ENCODE measurements at places on chromosomes 13 and 19. TPM values are rescaled to one million over a fixed set of nuclear protein-coding genes. Genes with fewer than 3 reads are reported as not detected.

NDUFS7 gene
- 497 TPM for total RNA-seq

KCTD12 gene
- 23.0 TPM for total RNA-seq

PRMT1 gene
- total RNA-seq: 242 TPM

CD79A gene
- total RNA-seq: 0.20 TPM

TMPRSS9 gene
- not detected for total RNA-seq

VAV1 gene
- 1.8 TPM for total RNA-seq

DNA sequence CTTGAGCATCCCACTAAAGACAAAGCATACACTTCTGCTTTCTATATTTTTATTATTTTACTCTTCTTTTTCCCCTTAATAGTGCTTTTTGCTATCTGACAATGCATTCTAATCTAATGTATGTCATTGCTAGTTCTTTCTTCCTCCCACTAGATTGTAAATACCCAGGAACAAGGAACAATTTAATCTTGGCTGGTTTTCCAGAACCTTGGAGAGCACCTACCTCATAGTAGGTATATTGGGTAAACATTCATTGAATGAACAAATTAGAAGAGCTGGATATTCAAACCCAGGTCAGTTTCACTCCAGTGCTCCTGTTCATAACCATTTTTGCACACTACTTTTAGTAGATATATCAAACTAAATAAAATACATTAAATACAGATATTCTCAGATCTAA lies 1617.6 kb upstream of the SLC10A2 start:
- no peaks in the 10 kb centered on the region for H3K36me3 ChIP-seq
- DNase-seq: no peak
- no peaks in the 10 kb centered on the region for H3K4me1 ChIP-seq
- no peak overlapping the region for H3K4me3 ChIP-seq
- H3K27ac ChIP-seq: no peak overlapping the region
- H3K27me3 ChIP-seq: no peaks in the 10 kb centered on the region

DNA sequence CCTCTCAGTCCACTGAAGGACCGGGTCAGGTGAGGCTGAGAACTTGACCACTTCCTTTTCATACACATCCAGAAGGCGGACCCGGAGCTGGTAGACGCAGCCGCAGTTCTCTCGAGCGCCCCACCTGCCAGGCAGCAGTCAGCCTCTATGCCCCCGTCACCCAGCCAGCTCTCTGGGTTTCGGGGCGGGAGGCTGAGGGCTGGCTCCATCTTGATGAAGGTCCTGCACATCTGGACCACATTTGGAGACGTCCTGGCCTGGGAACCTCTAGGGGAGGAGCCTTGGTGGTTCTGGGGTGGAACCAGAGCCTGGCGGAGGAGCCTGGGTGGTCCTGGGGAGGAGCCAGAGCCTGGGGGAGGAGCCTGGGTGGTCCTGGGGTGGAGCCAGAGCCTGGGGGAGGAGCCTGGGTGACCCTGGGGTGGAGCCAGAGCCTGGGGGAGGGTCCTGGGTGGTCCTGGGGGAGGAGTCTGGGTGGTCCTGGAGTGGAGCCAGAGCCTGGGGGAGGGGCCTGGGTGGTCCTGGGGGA lies 14.3 kb downstream of the MRPS12 start:
- no peak overlapping the region for H3K27ac ChIP-seq
- DNase-seq: no peak
- H3K4me1 ChIP-seq: no peaks in the 10 kb centered on the region
- no peaks in the 10 kb centered on the region for H3K36me3 ChIP-seq
- no peaks in the 10 kb centered on the region for H3K27me3 ChIP-seq

DNA sequence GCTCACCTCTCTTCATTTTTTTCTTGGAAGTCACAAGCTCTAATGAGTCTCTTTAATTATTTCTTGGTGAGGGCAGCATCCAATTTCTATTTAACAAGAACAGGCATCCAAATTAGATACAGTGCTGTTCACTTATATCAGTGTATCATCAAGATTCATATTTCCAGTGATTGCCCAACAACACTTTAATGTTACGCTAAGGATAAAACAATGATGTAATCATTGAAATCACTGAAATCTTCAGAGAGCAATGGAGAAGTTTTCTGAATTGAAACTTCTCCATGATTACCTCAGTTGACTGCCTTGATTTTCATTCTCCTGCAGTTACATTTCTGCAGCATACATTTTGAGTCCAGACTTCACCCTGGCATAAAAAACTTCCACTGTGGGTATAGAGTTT lies 17.1 kb upstream of the LRCH1 start:
- no peak overlapping the region for H3K27ac ChIP-seq
- H3K4me3 ChIP-seq: no peak overlapping the region
- H3K4me1 ChIP-seq: no peaks in the 10 kb centered on the region
- H3K36me3 ChIP-seq: no peaks in the 10 kb centered on the region
- no peak for DNase-seq

DNA sequence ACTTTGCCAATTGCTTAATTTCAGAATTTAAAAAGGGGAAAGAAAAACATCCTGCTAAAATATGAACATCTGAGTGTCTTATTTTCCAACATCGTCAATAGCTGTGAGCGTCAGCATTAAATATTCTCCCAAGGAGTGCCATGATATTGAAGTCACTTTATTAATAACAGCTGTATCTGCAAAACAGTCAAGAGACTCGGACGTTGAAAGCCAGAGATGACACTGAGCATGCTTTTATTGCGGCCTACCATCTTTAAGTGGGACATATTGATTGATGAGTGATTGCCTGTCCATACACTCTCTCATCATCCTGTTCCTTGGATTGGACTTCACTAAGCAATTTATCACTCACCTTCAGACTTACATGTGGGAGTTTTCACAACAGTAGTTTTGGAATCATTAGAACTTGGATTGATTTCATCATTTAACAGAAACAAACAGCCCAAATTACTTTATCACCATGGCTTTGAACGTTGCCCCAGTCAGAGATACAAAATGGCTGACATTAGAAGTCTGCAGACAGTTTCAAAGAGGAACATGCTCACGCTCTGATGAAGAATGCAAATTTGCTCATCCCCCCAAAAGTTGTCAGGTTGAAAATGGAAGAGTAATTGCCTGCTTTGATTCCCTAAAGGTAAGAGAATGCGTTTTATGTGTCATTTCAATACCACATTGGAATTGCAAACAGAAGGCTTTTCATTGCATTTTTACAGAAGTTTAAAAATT lies 53.8 kb downstream of the MBNL2 start:
- peaks cover 83% of the 10 kb centered on the region for H3K4me1 ChIP-seq
- H3K27me3 ChIP-seq: no peaks in the 10 kb centered on the region

GRCh38 chr13:42808341-42808940 lies 27.1 kb downstream of the FAM216B start:
- H3K27me3 ChIP-seq: no peaks in the 10 kb centered on the region
- H3K4me1 ChIP-seq: no peaks in the 10 kb centered on the region
- DNase-seq: no peak
- H3K27ac ChIP-seq: no peak overlapping the region
- no peak overlapping the region for H3K4me3 ChIP-seq

GRCh38 chr13:69737129-69737935 lies 370.3 kb upstream of the ATXN8OS start:
- H3K27ac ChIP-seq: no peak overlapping the region
- no peaks in the 10 kb centered on the region for H3K27me3 ChIP-seq
- no peak for DNase-seq
- H3K4me3 ChIP-seq: no peak overlapping the region
- no peaks in the 10 kb centered on the region for H3K36me3 ChIP-seq
- H3K4me1 ChIP-seq: no peaks in the 10 kb centered on the region

DNA sequence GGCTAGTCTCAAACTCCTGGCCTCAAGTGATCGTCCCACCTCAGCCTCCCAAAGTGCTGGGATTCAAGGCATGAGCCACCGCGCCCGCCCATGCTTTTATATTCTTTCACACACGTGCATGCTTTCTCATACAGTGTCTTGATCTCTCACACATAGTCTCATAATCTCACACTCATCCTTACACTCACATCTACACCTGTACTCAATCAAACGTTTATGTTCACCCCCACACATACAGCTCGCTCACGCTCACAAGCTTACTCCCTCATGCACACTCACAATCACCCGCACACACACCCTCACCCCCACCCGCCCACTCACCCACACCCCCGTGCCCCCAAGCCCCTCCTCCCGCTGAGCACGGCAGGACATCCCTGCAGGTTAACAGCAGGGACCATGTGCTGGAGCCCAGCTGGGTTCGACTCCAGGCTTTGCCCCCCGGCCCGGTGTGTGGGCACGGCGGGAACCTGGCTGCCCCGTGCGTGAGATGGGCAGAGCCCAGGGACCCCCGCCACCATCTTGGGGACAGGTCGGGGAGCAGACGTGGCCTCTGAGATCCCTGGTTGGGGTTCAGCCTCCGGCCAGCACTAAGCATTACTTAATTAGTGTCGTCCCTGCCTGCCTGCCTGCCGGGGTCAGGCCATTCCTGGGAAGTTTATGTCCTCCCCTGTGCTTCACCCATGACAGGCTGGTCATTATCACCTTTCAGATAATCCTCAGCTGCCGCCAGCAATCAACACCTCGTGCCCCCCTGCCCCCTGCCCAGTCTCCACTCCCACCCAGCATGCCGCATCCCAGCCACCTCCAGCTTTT lies 11.4 kb downstream of the SBK2 start:
- no peak for DNase-seq
- H3K36me3 ChIP-seq: no peaks in the 10 kb centered on the region
- H3K27me3 ChIP-seq: no peaks in the 10 kb centered on the region
- H3K4me1 ChIP-seq: peaks cover 37% of the 10 kb centered on the region
- peak overlapping the region; percentile 75 for H3K27ac ChIP-seq

DNA sequence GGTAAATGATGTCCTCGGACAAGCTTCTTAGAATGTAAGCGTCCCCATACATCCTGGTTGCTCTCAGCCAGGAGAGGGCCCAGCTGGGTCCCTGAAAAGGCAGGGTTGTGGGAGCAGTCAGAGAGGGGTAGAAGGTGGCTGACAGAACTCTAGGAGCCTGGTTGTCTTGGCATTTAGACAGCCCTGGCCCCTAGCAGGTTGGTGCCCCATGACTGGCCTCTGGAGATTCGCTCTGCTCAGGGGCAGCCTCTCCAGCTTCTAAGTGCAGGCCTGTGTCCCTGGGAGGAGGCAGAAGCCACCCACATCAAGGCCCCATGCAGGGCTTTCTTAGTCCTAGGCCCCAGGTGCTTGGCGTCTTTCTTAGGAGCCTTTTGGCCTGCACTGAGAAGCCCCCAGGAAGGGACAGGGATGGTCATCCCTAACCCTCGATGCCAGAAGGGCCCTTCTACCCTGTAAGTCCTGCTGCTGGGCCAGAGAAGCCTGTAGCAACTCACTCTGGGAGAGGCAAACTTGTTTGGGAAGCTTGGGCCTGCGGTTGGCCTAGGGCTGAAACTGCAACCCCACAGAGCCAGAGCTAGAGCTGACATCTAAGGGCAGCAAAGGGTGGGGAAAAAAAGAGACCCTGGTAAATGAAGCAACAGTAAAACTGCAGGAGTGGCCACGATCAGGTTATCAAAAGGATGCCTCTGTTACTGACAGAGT lies 2.8 kb upstream of the CDX2 start:
- no peak for DNase-seq
- H3K27ac ChIP-seq: no peak overlapping the region
- peaks cover 95% of the 10 kb centered on the region for H3K27me3 ChIP-seq
- H3K36me3 ChIP-seq: no peaks in the 10 kb centered on the region

GRCh38 chr19:3672993-3673392 lies 27.3 kb downstream of the PIP5K1C start:
- peak overlapping the region; percentile 95 for H3K27ac ChIP-seq
- DNase-seq: no peak
- H3K36me3 ChIP-seq: no peaks in the 10 kb centered on the region
- peaks cover 34% of the 10 kb centered on the region for H3K4me1 ChIP-seq
- H3K4me3 ChIP-seq: no peak overlapping the region

DNA sequence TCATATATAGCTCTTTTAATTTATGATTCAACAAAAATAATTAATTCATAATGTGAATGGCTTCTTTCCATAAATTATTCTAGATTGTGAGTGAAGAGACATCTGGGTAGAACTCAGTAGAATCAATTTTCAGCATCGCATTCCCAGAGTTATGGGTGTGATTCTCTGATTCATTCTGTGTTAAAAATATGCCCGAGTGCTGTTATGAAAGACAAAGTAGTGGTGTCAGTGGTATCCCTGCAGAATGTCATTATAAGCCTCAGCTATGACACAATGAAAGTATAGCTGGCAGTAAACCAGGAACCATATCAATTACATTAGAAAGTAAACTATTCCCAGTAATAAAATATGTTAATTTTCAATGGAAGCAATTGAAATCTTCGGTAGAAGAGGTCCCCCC lies 480.5 kb upstream of the SLITRK1 start:
- no peaks in the 10 kb centered on the region for H3K4me1 ChIP-seq
- DNase-seq: no peak
- H3K4me3 ChIP-seq: no peak overlapping the region
- H3K27me3 ChIP-seq: no peaks in the 10 kb centered on the region
- no peaks in the 10 kb centered on the region for H3K36me3 ChIP-seq

DNA sequence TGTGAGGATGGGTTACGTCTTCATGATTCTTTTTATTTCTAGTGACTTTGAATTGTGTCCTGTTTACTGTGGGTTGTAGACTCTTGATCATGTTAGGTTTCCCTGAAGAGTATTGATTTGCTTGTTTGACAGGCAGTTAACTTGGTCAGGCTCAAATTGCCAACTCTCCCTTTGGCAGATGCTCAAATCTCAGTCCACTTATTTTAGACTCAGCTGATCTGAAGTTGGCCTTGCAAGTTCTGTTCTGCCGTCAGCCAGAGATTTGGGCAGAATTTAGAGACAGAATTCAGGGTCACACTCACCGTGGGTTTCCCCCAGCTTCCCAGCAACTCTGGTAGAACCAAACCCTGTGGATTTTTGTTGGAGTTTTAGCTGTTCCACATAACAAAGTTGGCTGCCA lies 71.6 kb upstream of the TEX29 start:
- no peak overlapping the region for H3K4me3 ChIP-seq
- H3K4me1 ChIP-seq: peaks cover 51% of the 10 kb centered on the region
- H3K27me3 ChIP-seq: no peaks in the 10 kb centered on the region
- peaks cover 36% of the 10 kb centered on the region for H3K36me3 ChIP-seq

GRCh38 chr19:48633148-48634035 lies 3.8 kb downstream of the DBP start:
- H3K36me3 ChIP-seq: no peaks in the 10 kb centered on the region
- peak; percentile 58 for DNase-seq
- H3K27me3 ChIP-seq: no peaks in the 10 kb centered on the region
- H3K4me1 ChIP-seq: peaks cover 70% of the 10 kb centered on the region

- peaks cover 15% of the 10 kb centered on the region for H3K27me3 ChIP-seq
- DNase-seq: no peak
- no peak overlapping the region for H3K4me3 ChIP-seq
Measured at GRCh38 chr19:47322058-47322457, 9.9 kb upstream of the C5AR2 start.

- peak overlapping the region; percentile 98 for H3K27ac ChIP-seq
- H3K36me3 ChIP-seq: peaks cover 6% of the 10 kb centered on the region
- H3K4me3 ChIP-seq: peak overlapping the region; percentile 99
- peak; percentile 70 for DNase-seq
- no peaks in the 10 kb centered on the region for H3K27me3 ChIP-seq
Measured at GRCh38 chr19:39410017-39410830, 2.2 kb upstream of the PLEKHG2 start.

- H3K27me3 ChIP-seq: no peaks in the 10 kb centered on the region
- no peak for DNase-seq
- H3K27ac ChIP-seq: no peak overlapping the region
- H3K36me3 ChIP-seq: no peaks in the 10 kb centered on the region
Measured at GRCh38 chr13:97944396-97945029, 9.0 kb upstream of the IPO5 start.

- no peak overlapping the region for H3K27ac ChIP-seq
- DNase-seq: no peak
- no peaks in the 10 kb centered on the region for H3K27me3 ChIP-seq
Measured at GRCh38 chr19:29121684-29122083, 91.3 kb downstream of the UQCRFS1 start.

All from gastrocnemius medialis (tissue), 4 donors.